ENCODE measurements at places on chromosomes 6 and 20. TPM values are rescaled to one million over a fixed set of nuclear protein-coding genes. Genes with fewer than 3 reads are reported as not detected.
A peak's percentile ranks its signal among the peaks of the same experiment; 100 is the strongest.

DNA sequence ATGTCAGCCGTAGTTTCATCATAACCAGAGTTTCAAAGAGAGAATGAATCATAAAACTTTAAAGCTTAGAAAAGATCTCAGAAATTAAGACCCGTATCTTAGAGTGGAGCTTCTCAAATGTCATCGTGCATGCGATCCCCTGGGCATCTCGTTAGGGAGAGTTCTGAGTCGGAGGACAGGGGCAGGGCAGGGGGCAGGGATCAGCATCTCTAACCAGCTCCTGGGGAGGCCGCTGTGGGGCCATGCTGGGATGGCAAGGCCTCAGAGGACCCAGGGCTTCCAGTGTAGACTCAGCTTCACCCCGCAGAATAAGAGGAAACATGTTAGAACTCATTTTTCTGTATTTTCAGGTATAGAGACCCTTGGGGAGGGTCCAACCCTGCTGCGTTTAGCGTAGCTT is 72.0 kb upstream of the AFDN start:
- no peak for DNase-seq

GRCh38 chr6:158647501-158647900 is 2.4 kb upstream of the SYTL3 start:
- DNase-seq, result no peak

DNA sequence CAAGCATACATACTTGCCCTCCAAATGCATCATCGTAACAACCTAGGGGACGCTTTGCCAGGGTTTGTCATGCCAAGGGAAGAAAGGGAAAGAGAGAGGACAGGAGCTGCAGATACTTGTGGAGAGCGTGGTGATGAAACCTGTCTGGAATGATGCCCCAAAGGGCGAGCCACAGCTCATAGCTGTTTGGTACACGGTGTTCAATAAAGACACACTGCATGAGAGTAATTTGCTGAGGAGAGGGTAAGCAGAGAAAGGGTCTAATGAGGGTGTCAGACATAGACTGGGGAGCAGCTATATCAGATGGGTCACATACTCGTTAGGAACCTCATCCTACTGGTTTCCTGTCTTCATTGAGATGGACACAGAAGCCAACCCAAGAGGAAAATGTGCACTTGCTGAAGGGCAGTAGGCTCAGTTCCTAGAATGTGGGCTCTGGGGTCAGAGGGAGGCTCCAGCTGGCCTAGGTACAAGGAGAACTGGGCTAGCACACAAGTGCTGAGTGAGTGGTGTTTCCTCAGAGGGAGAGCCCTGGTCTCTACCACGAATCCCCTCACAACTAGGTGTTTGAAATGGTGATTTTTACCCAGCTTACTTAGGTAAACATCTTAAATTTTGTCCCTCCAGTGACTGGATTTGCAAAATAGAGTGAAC is 5.2 kb upstream of the FOXO3 start:
- no peak for DNase-seq

GRCh38 chr6:20291764-20292580 is 79.7 kb upstream of the MBOAT1 start:
- peak; percentile 59 for DNase-seq

The TNF gene
- 24.2 TPM for total RNA-seq

GRCh38 chr6:118980063-118980462 is 45.1 kb upstream of the MCM9 start:
- no peak for DNase-seq

- DNase-seq, result no peak
Measured at GRCh38 chr20:19370076-19371075, 157.9 kb downstream of the SLC24A3 start.

DNA sequence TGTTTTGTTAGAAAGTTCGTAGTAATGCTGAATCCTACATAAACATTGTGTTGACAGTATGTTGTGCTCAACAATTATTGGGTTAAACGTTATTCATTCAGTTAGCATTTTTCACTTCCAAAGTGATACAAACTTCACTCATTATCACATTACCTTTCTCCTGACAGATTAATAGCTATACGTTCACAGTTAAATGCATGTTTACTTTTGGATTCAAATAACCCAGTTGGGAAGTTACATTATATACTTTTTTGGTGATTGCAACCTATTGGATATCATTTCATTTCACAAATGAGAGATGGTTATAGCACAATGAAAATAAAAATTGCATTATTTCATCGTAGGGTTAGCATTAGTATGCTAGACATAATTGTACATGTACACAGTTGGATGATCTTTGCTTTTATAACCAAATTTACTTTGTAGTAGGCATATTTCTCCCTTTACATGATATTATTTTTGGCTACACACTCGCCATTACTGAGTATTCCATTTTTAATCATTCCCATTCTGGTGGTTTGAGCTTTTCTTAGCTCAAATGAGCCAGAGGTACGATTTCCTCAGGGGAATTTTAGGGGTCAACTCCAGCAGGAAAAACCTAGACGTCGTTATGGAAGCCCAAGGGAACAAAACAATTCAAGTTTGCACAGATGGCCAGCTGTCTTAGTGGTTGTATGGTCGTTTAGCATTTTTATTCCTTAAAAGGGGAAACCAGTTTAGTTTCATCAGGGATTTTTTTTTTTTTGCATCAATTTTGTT is 2.1 kb upstream of the HIVEP1 start:
- peak; percentile 22 for DNase-seq

DNA sequence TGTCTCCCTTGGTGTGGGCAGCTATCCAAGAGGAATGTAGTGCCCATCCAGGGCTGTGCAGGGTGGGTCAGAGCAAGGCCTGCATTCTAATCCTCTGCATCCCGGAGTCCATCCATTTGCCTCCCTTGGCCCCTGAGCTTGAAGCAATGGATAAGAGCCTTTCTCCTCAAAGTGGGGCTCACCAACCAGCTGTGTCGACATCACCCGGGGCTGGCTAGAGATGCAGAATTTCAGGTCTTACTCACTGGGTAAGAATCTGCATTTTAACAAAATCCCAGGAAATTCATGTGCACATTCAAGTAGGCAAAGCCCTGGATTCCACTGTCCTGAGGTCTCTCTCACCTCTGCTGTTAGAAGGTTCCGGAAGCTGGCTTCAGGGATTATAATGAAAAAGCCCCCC is 95.3 kb downstream of the MDGA1 start:
- DNase-seq, result no peak

DNA sequence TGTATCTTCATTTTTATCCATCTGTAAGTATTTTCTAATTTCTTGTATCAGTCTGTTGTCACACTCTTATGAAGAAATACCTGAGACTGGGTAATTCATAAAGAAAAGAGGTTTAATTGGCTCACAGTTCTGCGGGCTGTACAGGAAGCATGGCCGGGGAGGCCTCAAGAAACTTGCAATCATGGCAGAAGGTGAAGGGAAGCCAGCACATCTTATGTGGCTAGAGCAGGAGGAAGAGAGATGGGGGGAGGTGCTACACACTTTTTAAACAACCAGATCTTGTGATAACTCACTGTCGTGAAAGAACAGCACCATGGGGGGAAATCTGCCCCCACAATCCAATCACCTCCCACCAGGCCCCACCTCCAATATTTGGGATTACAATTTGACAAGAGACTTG is 10.9 kb upstream of the BCKDHB start:
- DNase-seq, result no peak

- no peak for DNase-seq
Measured at GRCh38 chr20:1496930-1497329, 5.7 kb upstream of the SIRPB2 start.

GRCh38 chr6:26532699-26533531 is 5.3 kb upstream of the HMGN4 start:
- peak; percentile 87 for DNase-seq

The SLC44A4 gene
- 0.48 TPM for total RNA-seq

The NPEPL1 gene
- 83.7 TPM for total RNA-seq

- no peak for DNase-seq
Measured at GRCh38 chr6:105331927-105332326, 71.0 kb downstream of the PREP start.

The HCRTR2 gene
- total RNA-seq, result not detected

GRCh38 chr6:38599966-38600550 is 39.7 kb downstream of the BTBD9 start:
- DNase-seq, result no peak

- no peak for DNase-seq
Measured at GRCh38 chr6:13053006-13053461, 275.3 kb downstream of the TBC1D7 start.

- no peak for DNase-seq
Measured at GRCh38 chr6:137230547-137230946, 11.4 kb upstream of the IFNGR1 start.

The PPDPF gene
- 95.5 TPM for total RNA-seq

DNA sequence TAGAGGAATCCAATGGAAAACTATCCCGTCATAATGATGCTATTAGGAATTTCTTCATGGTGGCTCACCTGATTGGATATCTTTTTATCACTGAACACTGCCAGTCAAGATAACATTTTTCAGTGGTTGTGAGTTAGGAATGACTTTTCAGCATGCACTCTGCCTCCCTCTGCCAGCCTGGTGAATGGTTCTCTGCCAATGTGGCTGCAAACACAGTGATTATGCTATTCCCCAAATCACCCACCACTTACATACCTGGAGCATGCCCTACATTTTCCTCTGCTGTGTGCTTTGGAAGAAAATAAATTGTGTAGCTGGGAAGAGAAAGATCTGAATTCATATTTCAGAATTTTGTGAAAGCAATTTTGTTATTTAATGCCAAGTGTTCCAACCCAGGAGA is 102.6 kb upstream of the LAMP5 start:
- DNase-seq, result no peak

DNA sequence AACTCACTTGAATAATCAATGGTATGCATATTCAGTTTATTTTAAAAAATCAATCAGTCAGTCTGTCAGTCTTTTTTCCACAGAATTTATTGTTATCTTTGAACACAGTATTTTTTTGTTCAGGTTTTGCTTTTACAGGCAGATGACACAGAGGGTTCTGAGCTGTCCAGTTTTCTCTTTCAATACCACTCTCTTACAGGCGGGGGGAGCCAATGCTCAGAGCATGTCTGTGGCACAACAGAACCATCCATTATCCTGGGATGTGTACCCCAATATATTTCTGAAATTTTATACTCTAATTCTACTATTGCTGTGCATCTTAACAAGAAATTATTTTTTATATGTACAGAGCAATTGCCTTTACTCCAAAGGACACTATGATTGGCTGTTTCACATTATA is 21.2 kb downstream of the ROS1 start:
- no peak for DNase-seq

- DNase-seq, result no peak
Measured at GRCh38 chr20:32501709-32502108, 83.4 kb downstream of the NOL4L start.

DNA sequence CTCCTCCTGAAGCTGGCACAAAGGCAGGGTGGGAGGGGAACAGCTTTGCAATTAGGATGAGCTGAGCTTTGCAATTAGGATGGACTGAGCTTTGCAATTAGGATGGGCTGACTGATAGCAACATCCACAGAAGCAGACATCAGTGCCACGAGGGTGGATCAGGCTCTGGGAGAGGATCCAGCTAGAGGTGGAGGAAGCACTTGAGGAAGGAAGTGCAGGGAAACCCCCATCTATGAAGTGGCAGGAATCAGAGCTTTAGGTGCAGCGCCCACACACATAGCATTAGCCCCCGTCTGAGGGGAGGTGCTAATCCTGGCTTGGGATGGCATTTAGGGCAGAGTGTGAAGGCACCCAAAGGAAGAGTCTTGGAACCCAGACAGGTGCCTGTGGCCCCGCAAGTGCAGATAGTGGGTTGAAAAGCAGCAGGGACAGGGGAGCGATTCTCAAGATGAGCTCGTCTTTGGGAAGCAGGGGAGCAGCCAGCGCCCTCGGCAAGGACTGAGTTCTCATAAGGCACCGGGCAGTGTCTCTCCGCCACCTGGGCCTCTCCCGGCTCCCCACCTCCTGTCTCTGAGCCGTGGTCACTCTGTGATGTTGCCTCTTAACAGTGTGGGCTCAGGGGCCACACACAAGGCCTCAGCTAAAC is 12.0 kb upstream of the THBS2 start:
- DNase-seq, result no peak

The LRRC73 gene
- 0.24 TPM for total RNA-seq

GRCh38 chr6:105995391-105995865 is 90.7 kb upstream of the PRDM1 start:
- no peak for DNase-seq

DNA sequence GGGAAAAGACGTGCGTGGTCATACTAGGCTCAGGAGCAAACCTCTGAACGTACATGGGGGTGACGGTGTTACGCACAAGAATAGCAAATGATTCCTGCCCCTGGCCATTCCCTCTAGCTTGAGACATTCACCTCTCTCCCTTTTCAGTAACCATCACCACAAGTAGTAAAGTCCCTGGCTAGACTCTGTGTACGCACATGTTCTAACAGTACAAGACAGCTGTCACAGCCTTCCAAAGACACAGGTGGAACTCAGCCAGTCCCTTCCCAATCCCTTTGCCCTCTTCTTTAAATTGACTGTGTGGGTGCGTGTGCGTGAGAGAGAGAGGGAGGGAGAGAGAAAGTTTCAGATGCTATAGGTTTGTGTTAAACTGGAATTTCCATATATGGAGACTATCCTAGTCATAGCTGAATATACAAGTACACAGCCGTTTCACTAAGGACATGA is 67.3 kb downstream of the LY86 start:
- no peak for DNase-seq

The GSTA5 gene
- total RNA-seq, result not detected

DNA sequence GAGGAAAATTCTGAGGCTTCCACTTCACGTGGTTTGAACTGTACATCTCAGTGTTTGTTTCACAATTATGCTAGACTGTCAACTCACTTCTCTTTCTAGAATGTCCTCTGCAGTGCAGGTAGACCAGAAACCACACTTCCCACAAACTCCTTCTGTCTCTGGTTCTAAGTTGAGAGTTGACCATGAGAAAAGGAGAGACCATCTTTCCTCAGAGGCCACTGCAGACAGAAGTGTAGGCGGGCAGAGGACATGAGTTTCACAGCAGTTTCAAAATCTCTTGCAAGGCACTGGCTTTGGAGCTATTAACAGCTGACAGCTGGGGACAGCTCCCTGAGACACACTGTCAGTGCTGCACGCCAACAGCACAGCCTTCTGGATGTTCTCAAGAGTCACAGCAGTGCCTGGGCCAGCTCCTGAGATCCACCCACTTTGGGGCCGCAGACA is 55.4 kb upstream of the MOXD1 start:
- no peak for DNase-seq

The COL12A1 gene
- total RNA-seq, result 0.25 TPM

GRCh38 chr6:142827369-142827768 is 117.6 kb downstream of the HIVEP2 start:
- no peak for DNase-seq

DNA sequence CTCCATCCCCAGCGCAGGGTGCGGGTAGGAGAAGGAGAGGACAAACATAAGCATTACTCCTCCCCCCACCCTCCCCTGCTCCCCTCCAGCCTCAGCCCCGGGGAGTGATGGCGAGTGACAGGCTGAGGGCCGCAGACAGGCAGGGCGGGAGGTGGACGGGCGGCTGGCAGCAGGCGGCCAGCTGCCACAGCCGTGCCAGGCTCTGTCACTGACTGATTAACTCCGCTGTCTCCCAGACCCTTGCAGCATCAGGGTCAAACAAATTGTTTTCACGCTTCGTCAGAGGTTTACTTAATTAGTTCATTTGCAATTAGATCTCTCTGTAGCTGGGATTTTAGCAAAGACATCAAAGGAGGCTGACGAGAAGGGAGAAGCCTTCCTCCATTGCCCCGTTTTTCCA is 41.9 kb downstream of the FOXP4 start:
- no peak for DNase-seq

The FAM217A gene
- total RNA-seq, result not detected

The PHACTR3 gene
- total RNA-seq, result not detected

Measured in natural killer cell (primary cell).